NT2/D1 (cell line): ENCODE measurements at places on chromosomes 11 and 22.

GRCh38 chr11:116454951-116455350 lies 317.8 kb downstream of the BUD13 start:
- no peak for DNase-seq

DNA sequence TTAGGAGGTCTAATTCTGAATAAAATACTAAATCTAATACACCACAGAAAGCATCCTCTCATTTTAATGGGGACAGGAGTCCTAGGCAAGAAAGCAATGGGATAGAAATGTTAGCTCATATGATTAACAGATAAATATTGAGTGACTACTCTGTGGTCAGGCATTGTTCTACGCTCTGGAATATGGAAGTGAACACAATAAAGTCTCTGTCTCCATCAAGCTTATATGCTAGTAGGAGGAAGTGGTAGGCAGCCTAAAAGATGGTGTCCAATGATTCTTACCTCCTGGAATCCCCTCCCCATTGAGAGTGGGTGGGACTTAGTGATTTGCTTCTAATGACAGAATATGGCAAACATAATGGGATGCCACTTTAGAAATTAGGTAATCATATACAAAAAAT lies 160.3 kb upstream of the PDGFD start:
- no peak for DNase-seq

DNA sequence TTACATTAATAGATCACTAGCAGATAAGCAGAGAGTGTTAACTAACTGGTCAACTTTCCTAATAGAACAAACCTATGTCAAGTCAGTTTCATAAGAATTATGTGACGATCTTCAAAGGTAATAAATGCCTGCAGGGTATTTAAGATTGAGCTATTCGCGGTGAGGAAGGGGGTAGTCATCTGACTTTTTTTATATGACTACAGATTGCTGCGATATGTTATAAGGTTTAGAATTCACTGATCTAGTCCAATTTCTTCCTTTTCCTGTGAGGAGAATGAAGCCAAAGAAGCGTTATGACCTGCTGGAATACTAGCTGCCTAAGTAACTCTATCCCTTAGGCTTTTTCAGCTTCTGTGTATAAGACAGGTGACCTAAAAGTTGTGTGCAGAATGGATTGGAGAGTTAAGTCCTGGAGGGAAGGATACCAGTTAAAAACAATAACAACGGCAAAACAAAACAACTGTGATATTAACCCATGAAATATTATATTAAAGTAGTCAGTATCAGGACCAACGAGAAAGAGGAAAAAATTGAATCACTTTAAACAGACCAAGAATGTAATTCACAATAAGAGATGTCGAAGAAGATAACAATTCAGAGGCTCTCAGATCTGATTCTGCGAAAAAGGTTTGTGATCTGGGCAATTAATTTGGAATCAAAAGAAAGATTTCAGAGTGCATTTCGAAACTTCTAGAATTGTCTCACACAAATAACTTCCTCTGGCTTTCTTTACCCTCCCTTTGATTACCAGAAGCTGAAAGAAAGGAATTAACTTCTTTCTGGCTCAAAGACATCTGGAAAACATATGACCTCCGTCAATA lies 630 bp downstream of the CASP4 start:
- no peak for DNase-seq

DNA sequence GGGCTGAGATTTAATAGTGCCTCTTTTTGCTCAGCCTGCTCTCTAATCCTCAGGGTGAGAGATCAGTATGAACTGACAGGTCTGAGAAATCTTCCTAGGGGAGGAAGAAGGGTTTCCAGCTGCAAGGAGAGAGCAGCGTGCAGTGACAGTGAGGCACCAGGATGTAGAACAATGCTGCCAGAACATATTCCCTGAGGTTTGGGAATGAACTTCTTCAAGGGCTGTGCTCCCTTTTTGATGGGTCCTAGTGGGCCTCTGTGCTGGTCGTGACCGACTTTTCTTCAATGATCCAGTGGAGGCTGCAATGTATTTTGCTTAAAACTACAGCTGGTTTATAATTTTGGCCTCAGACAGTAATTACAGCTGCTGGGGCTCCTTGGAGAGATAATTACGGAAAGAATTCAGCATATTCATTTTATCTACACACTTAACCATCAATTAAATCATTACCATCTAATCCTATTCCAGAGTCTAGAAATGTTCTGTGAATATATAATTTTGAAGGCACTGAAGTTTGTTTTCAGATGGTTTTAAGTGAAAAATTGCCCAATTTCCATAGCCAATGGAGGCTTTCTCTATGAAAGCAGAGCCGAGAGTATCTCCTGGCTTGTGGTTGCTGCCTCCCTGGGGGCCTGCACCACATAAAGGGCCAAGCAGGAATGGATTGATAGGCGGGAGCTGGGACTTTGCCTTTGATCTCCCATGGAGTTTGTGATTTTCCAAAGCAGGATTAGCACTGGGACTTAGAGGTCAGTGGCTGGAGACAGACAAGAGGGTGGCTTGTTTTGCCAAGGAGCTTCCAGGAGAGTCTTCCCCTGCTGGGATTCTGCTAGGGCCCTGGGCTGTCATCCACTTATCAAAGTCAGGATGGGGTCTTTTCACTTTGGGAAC lies 41.0 kb upstream of the OLFML1 start:
- DNase-seq: peak; percentile 27

DNA sequence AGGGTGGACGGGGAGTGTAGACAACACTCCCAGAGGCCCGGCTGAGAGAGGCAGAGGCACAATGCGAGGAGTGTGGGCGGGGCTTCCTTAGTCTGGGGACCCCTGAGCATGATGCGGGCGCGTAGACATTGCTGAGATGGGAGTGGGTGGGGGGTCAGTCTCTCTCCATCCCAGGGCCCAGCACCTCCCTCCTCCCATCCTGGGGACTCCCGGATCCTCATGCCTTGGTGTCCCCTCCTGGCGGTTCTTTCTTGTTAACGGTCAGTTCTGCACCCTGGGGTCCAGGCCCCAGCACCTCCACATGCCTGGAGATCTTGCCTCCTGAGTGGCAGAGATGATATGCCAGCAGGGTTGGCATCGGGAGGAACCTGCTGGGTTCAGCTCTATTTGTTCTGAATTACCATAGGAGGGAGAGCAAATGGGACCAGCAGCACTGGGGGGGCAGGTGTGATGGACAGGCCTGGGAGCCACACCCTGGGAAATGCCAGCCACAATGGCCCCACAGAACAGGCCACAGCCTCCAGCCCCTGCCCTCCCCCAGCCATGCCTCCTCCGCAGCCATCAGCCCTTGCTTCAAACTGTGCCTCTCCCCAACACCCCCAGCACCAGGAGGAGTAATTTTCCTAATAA lies 55.7 kb downstream of the RTL6 start:
- no peak for DNase-seq

DNA sequence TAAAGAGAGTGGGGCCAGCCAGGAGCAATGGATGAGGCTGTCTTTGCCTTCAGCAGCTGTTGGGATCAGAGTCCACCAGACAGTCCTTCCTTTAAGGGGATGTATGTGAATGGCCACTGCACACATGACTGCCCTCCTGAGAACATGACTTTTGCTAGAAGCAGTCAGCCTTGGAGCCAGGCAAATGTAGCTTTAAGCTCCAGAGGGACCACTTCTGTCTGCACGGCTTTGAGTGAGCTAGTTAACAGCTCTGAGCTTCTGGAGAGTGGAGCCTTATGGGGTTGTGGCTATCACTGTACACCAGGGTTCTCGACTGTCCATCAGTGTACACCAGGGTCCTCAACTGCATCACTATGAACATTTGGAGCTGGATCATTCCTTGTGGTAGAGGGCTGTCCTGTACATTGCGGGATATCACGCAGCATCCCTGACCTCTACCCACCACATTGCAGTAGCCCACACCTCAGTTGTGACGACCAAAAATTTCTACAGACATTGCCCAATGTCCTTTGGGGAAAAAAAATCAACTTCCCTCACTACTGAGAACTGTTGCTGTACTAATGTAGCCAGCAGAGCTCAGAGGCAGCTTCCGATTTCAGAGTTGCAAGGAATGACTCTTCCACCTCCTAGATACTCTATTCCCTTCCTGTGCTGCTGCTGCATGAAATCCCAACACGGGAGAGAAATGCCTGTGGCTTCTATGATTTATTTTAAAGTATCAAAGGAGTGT lies 169.4 kb downstream of the MYO18B start:
- DNase-seq: no peak

- DNase-seq: no peak
Observed at GRCh38 chr11:7869467-7869866, 61.6 kb downstream of the OR10A6 start.

DNA sequence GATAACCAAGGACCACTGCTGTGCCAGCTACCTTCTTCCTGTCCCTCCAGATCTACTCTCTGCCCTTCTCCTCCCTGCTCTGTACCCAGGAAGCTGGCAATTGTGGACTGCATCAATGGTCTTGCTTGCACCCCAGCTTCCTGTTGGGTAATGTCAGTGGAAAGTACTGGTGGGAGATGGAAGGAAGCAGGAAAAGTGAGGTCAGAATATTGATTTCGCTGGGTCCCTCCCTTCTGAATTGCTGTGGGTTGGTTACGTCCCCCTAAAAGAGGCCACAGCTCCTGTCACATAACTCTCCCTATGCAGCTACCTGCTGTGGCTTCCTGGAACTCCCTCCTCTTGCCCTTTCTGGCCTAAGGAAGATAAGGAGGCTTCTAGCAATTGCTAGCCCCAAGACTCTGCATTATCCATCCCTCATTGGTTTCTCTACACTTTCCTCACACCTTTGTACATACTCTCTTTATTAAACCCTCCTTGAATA lies 81.2 kb downstream of the RASSF10 start:
- DNase-seq: no peak

DNA sequence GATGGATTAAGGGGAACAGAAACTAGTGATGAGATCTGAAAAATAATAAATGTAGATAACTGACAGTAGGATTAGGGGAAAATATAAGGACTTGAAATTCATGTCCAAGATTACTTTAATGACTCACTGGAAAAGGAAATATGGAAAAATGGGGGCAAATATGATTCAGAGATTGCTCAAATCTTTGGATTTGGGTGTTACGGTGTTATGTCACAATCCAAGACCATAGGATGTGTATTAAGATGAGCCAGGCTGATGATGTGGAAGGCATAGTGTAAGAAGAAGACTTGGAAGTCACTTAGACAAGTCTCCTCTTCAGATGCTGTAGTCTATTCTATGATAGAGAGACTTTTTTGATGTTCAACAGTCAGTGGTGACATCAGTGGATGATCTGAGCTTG lies 323.7 kb downstream of the LUZP2 start:
- no peak for DNase-seq

DNA sequence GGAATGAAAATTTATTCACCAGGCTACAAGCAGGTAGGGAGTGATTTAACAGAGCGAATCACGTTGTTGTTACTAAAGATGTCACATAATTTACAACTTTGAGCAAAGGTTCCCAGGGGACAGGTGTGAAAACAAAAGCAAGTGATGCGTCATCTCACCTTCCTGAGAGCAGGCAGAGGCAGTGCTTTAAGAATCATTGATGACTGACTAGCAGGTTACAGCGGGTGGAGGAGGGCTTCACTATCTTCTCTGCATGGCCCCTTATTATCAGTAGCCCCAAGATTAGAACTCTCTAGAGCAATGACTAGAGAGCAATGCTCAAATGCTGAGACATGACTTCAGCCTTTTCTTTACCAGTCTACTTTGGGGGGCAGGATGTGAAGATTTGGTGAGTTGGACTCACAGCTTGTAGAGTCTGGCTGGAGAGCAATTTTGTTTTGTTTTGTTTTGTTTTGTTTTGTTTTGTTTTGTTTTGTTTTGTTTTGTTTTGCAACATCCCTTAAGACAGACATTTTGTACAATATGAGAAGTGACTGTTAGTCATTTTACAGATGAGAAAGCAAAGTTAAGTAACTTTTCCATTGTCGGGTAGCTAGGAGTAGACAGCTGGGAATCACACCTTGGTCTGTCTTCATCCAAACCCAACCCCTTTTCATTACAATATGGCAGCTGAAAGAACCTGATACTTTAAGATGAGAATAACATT lies 84.8 kb downstream of the SLC1A2 start:
- no peak for DNase-seq

GRCh38 chr11:6455070-6455469 lies 14.3 kb upstream of the HPX start:
- no peak for DNase-seq

GRCh38 chr11:70568035-70568813 lies 169.9 kb downstream of the CTTN start:
- DNase-seq: peak; percentile 61

- DNase-seq: no peak
Observed at GRCh38 chr11:6320411-6321155, at the start of gene CAVIN3. CAVIN3 (minus strand) TSS chr11:6320501; CDS start chr11:6320476, 25 bp downstream.

GRCh38 chr11:69475141-69475865 lies 6.2 kb upstream of the LINC01488 start:
- DNase-seq: no peak

- no peak for DNase-seq
Observed at GRCh38 chr11:15519124-15519791, 404.5 kb downstream of the INSC start.

DNA sequence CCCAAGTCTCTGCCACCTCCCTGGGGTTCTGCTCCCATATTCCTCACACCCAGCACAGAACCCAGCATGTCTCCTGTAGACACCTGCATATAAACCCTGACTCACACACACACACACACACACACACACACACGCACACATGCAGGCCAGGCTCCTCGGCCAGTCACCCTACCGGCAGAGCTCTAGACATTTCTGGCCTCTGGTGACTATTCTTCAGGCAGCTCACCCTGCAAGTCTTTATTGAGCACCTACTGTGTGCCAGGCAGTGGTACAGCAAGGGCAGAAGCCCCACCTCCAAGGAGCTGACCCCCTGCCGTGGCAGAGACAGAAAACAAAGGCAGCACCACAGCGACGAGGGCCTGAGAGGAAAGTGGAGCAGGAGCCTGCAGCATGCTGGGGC lies 50.3 kb downstream of the CDKN1C start:
- no peak for DNase-seq

GRCh38 chr11:111463276-111463675 lies 48.9 kb downstream of the BTG4 start:
- no peak for DNase-seq

GRCh38 chr11:73223998-73224730 lies 6.1 kb downstream of the P2RY2 start:
- DNase-seq: no peak

- peak; percentile 61 for DNase-seq
Observed at GRCh38 chr11:26649884-26650283, 72.0 kb downstream of the SLC5A12 start.

DNA sequence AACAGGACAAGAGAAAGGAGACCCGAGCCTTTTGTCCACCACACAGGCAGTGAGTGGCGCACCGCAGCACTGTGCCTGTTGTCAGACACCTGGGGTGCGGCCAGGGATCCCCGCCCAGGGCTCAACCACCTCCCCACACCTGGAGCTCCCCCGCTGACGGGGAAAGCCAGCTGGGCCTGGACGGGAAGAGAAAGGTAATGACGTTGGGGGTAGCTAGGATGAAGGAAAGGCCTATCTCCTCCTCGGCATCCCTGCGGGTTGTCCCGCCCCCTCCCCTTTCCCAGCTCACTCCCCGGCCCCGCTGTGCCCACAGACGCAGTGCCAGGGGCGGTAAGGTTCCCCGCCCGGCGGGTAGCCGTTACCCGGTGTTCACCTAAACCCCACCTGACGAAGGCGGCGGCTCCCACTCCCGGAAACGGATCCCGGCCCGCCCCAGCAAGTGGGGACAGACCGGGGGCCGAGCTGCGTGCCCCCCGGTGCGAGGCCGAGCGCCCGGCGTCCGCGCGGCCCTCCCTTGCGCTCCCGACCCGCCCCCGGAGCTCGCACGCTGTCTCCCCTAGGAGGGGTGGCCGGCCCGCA lies 495 bp downstream of the HYOU1 start:
- no peak for DNase-seq

- no peak for DNase-seq
Observed at GRCh38 chr22:36328635-36329253, 59.0 kb downstream of the MYH9 start.
